Stimulated activated CD4-positive, alpha-beta T cell treated with anti-CD3 and anti-CD28 coated beads, Interleukin-12 subunit alpha, Interleukin-12 subunit beta, amount 100 ng/mL, for 24 hours (primary cell): ENCODE measurements at places on chromosomes 12 and 14.

DNA sequence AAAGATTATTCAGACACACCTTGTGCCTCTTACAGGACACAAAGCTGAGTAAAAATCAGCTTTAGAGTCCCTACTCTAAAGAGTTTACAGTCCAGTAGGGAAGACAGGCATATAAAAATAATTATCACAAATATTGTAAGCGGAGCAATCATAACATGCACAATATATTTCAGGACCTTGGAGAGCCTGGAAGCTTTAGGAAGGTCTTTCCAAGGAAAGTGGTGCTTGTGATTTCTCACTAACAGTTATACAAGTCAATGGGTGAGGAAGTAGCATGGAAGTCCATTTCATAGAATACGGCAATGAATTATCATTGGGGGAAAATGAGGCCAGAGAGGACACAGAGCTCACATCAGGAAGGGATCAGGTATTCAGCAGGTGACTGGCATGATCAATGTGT lies 268.3 kb downstream of the C12orf50 start:
- no peak for DNase-seq

GRCh38 chr12:46483572-46484395 lies 111.2 kb upstream of the SLC38A2 start:
- DNase-seq, result no peak

GRCh38 chr12:53539526-53539925 lies 32.2 kb upstream of the NPFF start:
- no peak for DNase-seq

- no peak for DNase-seq
These were observed 18.8 kb downstream of the RPH3A start for GRCh38 chr12:112810235-112810917.

GRCh38 chr12:109473006-109473405 lies 4.1 kb downstream of the KCTD10 start:
- DNase-seq, result no peak

DNA sequence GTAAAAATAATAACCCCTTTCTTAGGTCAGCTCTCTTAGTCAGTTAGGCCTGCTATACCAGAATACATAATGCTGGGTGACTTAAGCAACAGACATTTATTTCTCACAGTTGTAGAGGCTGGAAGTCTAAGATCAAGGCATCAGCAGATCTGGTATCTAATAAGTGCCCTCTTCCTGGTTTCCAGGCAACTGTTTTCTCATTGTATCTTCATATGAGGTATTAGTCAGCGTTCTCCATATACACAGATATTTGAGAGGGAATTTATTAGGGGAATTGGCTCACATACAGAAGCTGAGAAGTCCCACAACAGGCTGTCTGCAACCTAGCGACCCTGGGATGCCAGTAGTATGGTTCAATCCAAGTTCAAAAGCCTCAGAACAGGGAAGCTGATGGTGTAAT lies 896.0 kb downstream of the GALC start:
- no peak for DNase-seq

- no peak for DNase-seq
These were observed 321.4 kb upstream of the LRFN5 start for GRCh38 chr14:41285186-41285748.

DNA sequence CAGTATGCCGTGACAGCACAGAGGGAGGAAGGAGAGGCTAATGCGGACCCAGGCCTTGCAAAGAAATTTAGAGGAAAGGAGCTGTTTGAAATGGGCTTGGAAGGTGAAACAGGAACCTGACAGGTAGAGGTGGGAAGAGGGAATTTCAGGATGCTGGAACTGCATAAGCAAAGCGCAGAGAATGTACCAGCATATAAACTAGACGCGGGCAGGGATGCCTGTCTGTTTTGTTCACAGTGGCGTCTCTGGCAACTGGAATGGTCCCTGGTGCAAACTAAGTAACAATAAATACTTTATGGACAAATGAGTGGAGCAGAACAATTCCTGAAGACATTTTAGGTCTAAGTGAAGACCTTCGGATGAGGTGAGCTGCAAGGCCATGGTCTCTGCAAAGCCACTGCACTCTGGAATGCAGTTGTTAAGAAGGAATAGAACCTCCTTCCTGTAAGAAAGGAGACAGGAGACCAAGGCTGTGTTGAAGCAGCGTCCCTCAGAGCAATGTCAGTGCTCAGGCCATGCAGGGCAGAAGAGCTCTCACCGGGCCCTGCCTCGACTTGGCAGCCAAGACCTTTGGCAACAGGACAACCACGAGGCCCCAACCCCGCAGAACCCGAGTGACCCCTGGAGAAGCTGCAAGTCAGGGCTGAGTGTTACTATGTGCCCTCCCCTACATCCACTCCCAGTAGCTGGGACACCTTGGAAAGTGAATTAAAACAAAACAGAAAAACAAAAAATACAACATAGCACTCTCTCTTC lies 42.8 kb downstream of the PITPNM2 start:
- no peak for DNase-seq

- no peak for DNase-seq
These were observed 144.4 kb upstream of the PWP1 start for GRCh38 chr12:107541001-107541705.

- DNase-seq, result no peak
These were observed 21.3 kb downstream of the POU6F1 start for GRCh38 chr12:51196547-51196946.

- peak; percentile 29 for DNase-seq
These were observed 2.4 kb downstream of the SINHCAF start for GRCh38 chr12:31323391-31324115.

DNA sequence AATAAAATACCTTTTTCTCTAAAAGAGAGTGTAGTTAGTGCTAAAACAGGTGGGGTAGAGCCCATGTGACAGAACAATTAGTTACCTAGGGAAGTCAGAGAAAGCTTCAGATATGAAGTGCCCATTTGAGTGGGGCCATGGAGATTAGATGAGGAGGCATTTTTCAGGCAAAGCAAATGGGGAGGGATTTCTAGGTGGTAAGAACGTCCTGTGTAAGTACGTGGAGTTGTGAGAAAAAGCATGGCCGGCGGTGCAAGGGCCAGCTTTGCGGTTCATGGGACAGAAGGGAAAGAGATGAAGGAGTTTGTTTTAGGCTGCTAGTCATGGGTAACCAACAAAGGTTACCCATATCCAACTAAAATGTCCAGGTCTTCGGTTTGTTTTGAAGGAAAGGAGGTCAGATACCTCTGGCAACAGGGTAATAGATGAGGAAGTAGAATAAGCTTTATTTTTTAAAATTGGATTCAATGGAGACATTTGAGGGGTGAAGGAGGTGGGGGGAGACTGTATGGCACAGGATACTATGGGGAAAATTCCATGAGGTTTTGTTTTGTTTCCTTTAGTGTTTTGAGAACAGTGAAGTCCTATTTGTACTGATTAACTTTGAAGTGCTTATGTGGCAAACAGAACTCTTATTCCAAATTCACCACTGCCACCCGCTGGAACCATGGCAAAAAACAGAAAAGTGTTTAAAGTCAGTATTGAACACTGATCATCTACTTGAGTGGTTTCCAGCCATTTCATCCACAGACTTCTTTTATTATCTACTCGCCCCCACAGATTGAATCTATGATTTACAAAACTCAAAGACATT lies 10.0 kb upstream of the SNRPF start:
- DNase-seq, result no peak

GRCh38 chr14:75011356-75011994 lies 8.8 kb downstream of the EIF2B2 start:
- no peak for DNase-seq

DNA sequence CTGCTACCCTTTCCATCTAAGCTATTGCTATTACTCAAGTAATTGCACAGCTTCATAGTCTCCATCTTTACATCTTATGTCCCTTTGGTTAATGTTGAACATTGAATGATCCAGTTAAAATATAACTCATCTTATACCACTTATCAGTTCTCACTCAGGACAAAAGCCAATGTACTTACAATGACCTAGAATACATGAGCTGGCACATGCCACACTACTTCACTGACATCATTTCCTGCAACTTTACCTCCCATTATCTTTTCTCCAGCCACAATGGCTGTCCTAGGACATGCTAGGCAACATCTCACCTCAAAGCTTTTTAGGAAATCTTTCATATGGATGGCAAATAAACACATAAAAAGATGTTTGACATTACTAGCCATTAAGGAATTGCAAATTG lies 309.2 kb downstream of the FOXG1 start:
- no peak for DNase-seq

- no peak for DNase-seq
These were observed 256.8 kb downstream of the PCNX1 start for GRCh38 chr14:71163842-71164629.

GRCh38 chr12:107513636-107514400 lies 171.8 kb upstream of the PWP1 start:
- DNase-seq, result no peak

DNA sequence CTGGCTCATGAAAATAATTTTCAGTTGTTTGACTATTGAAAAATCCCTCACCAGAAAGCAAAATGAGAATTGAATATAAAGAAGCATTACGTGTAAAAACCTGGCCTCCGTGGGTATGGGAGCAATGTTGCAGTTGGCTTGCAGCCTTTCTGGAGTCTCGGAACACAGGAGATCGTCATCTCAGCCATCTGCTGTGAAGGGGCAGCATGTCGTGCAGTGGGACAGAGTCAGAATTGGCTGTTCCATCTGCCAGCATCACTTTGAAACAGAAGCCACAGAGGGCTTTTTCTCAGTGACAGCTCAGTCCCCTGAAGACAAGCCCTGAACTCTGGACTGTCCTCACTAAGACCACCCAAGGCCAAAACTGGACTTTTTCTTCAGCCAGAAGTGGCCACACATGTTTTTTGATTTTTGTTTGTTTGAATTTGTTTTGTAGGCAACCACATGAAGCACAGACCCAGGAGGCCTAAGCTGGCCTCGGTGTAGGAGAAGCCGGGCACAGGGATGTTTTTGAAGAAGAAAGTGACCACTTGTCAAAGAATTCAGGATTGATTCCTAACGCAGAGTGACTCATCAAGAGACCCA lies 170.8 kb upstream of the DYRK2 start:
- no peak for DNase-seq

GRCh38 chr12:67716817-67717216 lies 68.3 kb downstream of the DYRK2 start:
- DNase-seq, result no peak

- DNase-seq, result no peak
These were observed 102.1 kb upstream of the DAAM1 start for GRCh38 chr14:59086241-59086882.

DNA sequence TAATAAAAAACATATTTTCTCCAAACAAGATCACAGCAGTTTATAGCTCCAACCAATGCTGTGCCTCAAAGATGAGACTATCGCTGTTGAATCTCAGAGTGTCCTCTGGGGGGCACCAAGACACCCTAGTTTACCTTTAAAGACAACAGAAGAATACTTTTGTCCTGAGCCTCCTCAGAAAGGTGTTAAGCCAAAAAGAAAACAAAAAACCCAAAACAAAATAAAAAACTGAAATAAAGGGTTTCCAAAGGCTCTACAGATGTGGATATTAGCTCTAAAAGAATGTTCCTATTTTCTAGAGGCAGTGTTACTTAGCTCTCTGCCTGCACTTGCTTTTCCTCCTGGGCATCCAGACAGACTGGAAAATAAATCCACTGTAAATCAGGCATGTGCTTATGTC lies 86.9 kb upstream of the TTC7B start:
- peak; percentile 41 for DNase-seq

GRCh38 chr14:92511453-92512238 lies 1.9 kb upstream of the RIN3 start:
- no peak for DNase-seq

DNA sequence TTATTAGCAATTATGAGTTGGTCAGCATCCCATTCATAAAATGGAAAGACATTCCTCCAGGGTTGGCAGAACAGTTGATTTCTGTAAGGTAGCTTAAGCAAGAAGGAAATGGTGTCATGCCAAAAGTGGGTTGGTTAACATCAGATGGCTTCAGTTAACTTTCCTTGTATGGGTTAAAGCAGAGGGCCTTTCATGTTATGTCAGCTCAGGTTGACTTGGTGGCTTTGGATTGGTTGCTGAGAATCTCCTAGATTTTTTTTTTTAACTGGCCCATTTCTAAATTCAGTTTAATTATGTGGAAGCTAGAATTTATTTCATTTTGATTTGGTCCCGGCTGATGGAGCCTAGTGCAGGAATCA lies 87.8 kb downstream of the BBS10 start:
- no peak for DNase-seq

DNA sequence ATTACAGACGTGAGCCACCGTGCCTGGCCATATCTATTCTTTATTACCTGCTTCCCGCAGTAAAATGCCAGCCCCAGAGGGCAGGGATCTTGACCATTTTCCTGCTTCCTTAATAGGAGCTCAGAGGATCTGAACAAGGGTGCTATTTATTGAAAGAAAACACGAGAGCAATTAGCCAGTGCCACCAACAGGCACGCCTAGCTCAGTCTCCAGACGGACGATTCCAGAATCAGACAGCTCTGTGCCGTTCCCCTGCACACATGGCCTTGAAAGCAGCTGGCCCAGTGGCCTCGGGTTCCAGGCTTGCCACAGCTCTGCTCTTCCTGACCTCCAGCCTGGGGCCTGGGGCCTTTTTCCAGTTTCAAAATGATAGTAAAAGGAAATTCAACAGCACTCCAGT lies 135.2 kb upstream of the RFLNA start:
- DNase-seq, result no peak

GRCh38 chr12:20523658-20524057 lies 155.3 kb downstream of the PDE3A start:
- no peak for DNase-seq

GRCh38 chr12:107590413-107590812 lies 95.2 kb upstream of the PWP1 start:
- no peak for DNase-seq

- no peak for DNase-seq
These were observed 46.1 kb downstream of the TMTC3 start for GRCh38 chr12:88188180-88188579.

DNA sequence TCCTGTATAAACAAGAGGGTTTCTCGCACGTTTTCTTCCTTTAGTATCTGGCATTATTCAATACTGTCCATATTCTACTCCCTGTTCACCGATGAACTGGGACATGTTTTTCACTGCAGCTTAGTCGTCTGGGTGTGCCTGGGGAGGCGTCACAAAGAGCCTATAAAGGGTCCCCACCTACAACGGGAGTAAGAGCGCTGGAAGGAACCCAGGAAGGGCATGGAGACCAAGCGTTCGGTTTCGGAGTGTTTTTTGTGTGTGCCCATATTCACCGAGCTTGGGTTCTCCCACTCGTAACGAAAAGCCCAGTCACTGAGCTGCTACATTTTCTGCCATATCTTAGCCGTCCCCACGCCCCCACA lies 592 bp upstream of the USP15 start:
- DNase-seq, result no peak

- no peak for DNase-seq
These were observed 29.0 kb downstream of the DLK1 start for GRCh38 chr14:100755649-100756048.

GRCh38 chr12:3230758-3231375 lies 153.7 kb downstream of the TSPAN9 start:
- no peak for DNase-seq

- DNase-seq, result no peak
These were observed 27.1 kb downstream of the RASSF8 start for GRCh38 chr12:25985316-25986175.
